ENCODE measurements at places on chromosomes 2 and 18. TPM values are rescaled to one million over a fixed set of nuclear protein-coding genes. Genes with fewer than 3 reads are reported as not detected.
A peak's percentile ranks its signal among the peaks of the same experiment; 100 is the strongest.

- DNase-seq: no peak
- no peaks in the 10 kb centered on the region for H3K36me3 ChIP-seq
- H3K4me1 ChIP-seq: no peaks in the 10 kb centered on the region
- no peak overlapping the region for H3K27ac ChIP-seq
- no peak overlapping the region for H3K4me3 ChIP-seq
- no peaks in the 10 kb centered on the region for H3K27me3 ChIP-seq
These were observed 492.2 kb upstream of the CDH2 start for GRCh38 chr18:28669165-28669564.

DNA sequence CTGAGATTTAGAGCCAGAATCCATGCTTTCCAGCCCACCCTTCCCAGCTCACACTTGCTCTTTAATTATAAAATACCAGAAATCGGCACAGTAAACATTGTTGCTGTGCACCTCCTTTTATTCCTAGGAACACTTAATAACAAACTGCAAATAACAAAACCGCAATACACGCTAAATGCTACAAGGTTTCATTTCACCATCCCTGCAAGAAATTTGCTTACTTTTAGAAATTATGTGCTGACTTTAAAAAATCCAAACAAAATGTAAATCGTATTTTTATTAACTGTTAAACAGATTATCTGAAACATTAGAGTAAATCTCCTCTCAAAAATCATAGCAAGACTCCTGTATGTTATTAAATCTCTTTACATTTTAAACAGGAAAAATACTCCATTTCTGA is 79.3 kb downstream of the TCF4 start:
- no peaks in the 10 kb centered on the region for H3K27me3 ChIP-seq
- no peaks in the 10 kb centered on the region for H3K36me3 ChIP-seq
- no peaks in the 10 kb centered on the region for H3K4me1 ChIP-seq
- no peak for DNase-seq

GRCh38 chr18:48342581-48342980 is 66.6 kb downstream of the ZBTB7C start:
- H3K27me3 ChIP-seq: no peaks in the 10 kb centered on the region
- no peak overlapping the region for H3K27ac ChIP-seq
- no peak overlapping the region for H3K4me3 ChIP-seq
- no peaks in the 10 kb centered on the region for H3K36me3 ChIP-seq
- peaks cover 13% of the 10 kb centered on the region for H3K4me1 ChIP-seq

DNA sequence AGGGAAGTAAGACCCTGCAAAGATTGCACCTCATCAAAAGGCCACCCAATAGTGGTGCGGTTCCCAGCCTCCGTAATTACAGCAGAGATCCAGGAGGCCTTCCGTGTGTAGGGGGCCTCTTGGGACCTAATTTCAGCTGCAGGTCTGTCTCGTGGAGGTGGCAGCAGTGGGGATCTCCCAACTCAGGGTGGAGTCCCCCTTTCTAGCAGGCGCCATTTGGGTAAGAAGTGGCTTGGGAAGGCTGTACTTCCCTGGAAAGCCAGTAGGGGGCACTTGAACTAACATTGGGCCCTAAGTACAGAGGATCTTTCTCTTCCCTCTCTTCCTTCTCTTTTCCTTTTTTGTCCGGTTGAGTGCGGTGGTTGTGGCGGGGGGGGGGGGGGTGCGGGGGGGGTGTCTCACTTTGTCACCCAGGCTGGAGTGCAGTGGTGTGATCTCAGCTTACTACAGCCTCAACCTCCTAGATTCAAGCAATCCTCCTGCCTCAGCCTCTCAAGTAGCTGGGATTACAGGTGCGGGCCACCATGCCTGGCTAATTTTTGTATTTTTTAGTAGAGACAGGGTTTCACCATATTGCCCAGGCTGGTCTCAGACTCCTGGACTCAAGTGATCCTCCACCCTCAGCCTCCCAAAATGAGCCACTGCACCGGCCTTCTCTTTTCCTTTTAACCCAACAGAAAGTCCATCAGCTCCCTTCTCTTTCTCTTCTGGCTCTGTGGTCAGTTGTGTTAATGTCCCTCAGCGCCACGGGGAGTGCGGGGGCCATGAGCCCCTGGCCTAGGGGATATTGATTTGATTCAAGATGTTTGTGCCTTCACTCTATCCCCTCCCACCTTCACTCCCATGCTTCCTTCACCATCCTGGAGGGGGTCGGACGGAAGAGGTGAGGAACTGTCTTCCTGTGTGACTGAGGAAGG is 32.0 kb downstream of the CENPO start:
- peaks cover 11% of the 10 kb centered on the region for H3K4me1 ChIP-seq
- H3K4me3 ChIP-seq: no peak overlapping the region
- peak; percentile 55 for DNase-seq
- H3K27me3 ChIP-seq: no peaks in the 10 kb centered on the region
- H3K27ac ChIP-seq: no peak overlapping the region

- H3K27me3 ChIP-seq: no peaks in the 10 kb centered on the region
- H3K4me3 ChIP-seq: no peak overlapping the region
- H3K27ac ChIP-seq: peak overlapping the region; percentile 38
- peaks cover 69% of the 10 kb centered on the region for H3K36me3 ChIP-seq
These were observed 13.3 kb downstream of the CNOT11 start for GRCh38 chr2:101265893-101266499.

DNA sequence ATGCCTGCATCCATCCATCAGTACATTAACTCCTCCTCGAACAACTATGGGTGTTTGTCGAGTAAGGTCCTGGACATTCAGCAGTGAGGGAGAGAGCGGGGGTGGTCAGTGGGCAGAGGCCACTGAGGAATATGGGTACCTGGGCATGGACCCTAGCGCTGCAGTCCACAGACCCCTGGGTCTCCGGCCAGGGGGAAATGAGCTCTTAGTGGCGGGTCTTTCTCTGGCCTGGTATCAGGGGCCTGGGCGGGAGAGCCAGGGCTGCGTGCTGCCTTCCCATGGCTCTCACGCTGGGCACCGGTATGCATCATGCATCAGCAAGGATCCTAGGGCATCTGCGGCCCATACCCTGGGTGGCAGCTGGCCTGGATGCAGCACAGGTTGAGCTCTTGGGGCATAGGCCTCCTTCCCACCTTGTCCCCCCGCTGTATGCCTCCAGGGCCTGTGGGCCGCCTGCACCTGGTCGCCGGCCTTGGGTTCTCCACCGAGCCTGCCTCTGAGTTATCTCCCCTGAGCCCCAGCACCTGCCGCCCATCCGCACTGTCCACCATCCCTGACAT is 1.3 kb upstream of the MOCOS start:
- no peaks in the 10 kb centered on the region for H3K27me3 ChIP-seq
- DNase-seq: peak; percentile 32
- no peak overlapping the region for H3K4me3 ChIP-seq
- H3K4me1 ChIP-seq: no peaks in the 10 kb centered on the region
- H3K36me3 ChIP-seq: no peaks in the 10 kb centered on the region
- H3K27ac ChIP-seq: no peak overlapping the region

GRCh38 chr2:109446278-109447131 is 167.3 kb downstream of the SEPTIN10 start:
- peaks cover 23% of the 10 kb centered on the region for H3K4me1 ChIP-seq
- H3K27ac ChIP-seq: no peak overlapping the region
- DNase-seq: no peak
- no peak overlapping the region for H3K4me3 ChIP-seq
- H3K27me3 ChIP-seq: no peaks in the 10 kb centered on the region
- no peaks in the 10 kb centered on the region for H3K36me3 ChIP-seq

GRCh38 chr2:197857476-197858107 is 53.2 kb downstream of the PLCL1 start:
- no peak for DNase-seq
- H3K27me3 ChIP-seq: no peaks in the 10 kb centered on the region
- no peak overlapping the region for H3K4me3 ChIP-seq

GRCh38 chr2:233469261-233470010 is 97.1 kb downstream of the USP40 start:
- H3K27me3 ChIP-seq: no peaks in the 10 kb centered on the region
- peaks cover 57% of the 10 kb centered on the region for H3K36me3 ChIP-seq
- no peak overlapping the region for H3K4me3 ChIP-seq
- DNase-seq: no peak
- H3K27ac ChIP-seq: peak overlapping the region; percentile 59

- no peaks in the 10 kb centered on the region for H3K36me3 ChIP-seq
- no peak for DNase-seq
- no peak overlapping the region for H3K27ac ChIP-seq
These were observed 67.4 kb upstream of the HS6ST1 start for GRCh38 chr2:128386066-128386465.

DNA sequence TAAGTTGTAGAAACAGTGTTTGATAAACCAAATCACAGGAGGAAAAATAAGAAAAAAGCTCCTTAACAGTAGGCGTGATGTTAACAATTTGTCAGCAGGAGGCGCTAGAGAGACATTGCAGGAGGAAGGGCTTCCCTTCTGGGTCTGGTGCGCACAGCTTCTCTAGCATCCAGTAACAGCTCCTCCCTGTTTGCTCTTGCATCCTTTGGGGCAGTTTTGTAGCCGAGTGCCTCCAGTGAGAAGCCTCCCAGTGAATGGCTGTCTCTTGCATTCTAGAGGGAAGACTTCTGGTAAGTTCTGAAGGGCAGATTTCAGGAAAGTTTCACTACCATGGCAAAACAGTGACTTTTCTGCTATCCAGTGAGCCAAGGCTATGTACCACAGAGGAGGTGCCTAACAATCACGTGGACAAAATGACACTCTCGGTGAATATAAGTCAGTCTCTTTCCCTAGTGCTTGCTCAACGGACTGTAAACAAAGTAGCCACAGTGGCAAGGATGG is 9.5 kb upstream of the ZNF396 start:
- H3K27me3 ChIP-seq: no peaks in the 10 kb centered on the region
- H3K27ac ChIP-seq: no peak overlapping the region
- H3K4me3 ChIP-seq: no peak overlapping the region

- no peak for DNase-seq
- no peak overlapping the region for H3K4me3 ChIP-seq
- no peaks in the 10 kb centered on the region for H3K36me3 ChIP-seq
- H3K4me1 ChIP-seq: no peaks in the 10 kb centered on the region
- no peaks in the 10 kb centered on the region for H3K27me3 ChIP-seq
- H3K27ac ChIP-seq: no peak overlapping the region
These were observed 2.4 kb upstream of the CETN1 start for GRCh38 chr18:577643-578375.

GRCh38 chr2:105915005-105915558 is 170.4 kb downstream of the NCK2 start:
- no peak overlapping the region for H3K27ac ChIP-seq
- H3K27me3 ChIP-seq: no peaks in the 10 kb centered on the region
- no peaks in the 10 kb centered on the region for H3K36me3 ChIP-seq

GRCh38 chr2:177334940-177335543 is 57.5 kb upstream of the AGPS start:
- H3K4me1 ChIP-seq: no peaks in the 10 kb centered on the region
- H3K27ac ChIP-seq: no peak overlapping the region
- no peaks in the 10 kb centered on the region for H3K36me3 ChIP-seq
- H3K4me3 ChIP-seq: no peak overlapping the region
- DNase-seq: no peak

- no peak overlapping the region for H3K27ac ChIP-seq
- no peaks in the 10 kb centered on the region for H3K4me1 ChIP-seq
- no peak for DNase-seq
- no peak overlapping the region for H3K4me3 ChIP-seq
- no peaks in the 10 kb centered on the region for H3K36me3 ChIP-seq
These were observed 619.5 kb upstream of the FANCL start for GRCh38 chr2:58860586-58860985.

GRCh38 chr2:69735686-69736085 is 6.2 kb upstream of the ANXA4 start:
- H3K36me3 ChIP-seq: no peaks in the 10 kb centered on the region
- H3K4me1 ChIP-seq: no peaks in the 10 kb centered on the region
- H3K27me3 ChIP-seq: no peaks in the 10 kb centered on the region
- H3K4me3 ChIP-seq: no peak overlapping the region
- DNase-seq: peak; percentile 34

GRCh38 chr2:182359990-182360662 is 66.7 kb downstream of the PDE1A start:
- H3K4me3 ChIP-seq: peak overlapping the region; percentile 2
- no peak for DNase-seq
- H3K4me1 ChIP-seq: no peaks in the 10 kb centered on the region

DNA sequence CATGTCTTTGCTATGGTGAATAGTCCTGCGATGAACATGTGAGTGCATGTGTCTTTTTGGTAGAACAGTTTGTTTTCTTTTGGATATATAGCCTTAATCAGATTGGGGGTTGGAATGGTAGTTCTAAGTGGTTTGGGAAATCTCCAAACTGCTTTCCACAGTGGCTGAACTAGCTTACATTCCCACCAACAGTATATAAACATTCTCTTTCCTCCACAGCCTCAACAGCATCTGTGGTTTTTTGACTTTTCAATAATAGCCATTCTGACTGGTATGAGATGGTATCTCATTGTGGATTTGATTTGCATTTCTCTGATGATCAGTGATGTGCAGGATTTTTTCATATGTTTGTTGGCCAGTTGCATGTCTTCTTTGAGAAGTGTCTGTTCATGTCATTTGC is 112.2 kb upstream of the SESTD1 start:
- no peak overlapping the region for H3K4me3 ChIP-seq
- H3K27ac ChIP-seq: no peak overlapping the region
- H3K36me3 ChIP-seq: no peaks in the 10 kb centered on the region
- H3K4me1 ChIP-seq: no peaks in the 10 kb centered on the region
- H3K27me3 ChIP-seq: no peaks in the 10 kb centered on the region

DNA sequence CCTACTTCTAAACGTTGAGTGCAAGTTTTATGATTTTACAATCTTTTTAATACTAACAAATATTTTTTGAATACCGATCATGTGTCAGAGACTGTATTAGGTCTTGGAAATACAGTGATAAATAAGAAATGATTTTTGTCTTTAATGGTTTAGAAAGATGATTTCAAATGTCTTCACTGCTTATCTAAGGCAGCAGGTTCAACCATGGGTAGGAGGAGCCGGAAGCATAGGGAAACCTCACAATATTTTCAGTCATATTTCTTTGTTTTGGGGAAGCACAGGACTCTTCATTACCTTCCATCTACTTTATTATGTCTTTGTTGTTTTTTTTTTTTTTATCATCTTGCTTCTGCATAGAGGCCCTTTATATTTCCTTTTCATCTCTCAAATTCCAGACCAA is 165.2 kb upstream of the EPC2 start:
- no peaks in the 10 kb centered on the region for H3K27me3 ChIP-seq
- H3K4me1 ChIP-seq: no peaks in the 10 kb centered on the region
- no peaks in the 10 kb centered on the region for H3K36me3 ChIP-seq

GRCh38 chr2:23385351-23385747 is 370 bp downstream of the KLHL29 start:
- no peaks in the 10 kb centered on the region for H3K36me3 ChIP-seq
- peak overlapping the region; percentile 76 for H3K27ac ChIP-seq
- no peak for DNase-seq
- H3K4me1 ChIP-seq: peaks cover 31% of the 10 kb centered on the region

GRCh38 chr2:79952616-79953015 is 351.9 kb downstream of the LRRTM1 start:
- no peak overlapping the region for H3K4me3 ChIP-seq
- no peaks in the 10 kb centered on the region for H3K27me3 ChIP-seq
- no peaks in the 10 kb centered on the region for H3K4me1 ChIP-seq

GRCh38 chr18:73093687-73094250 is 226.0 kb upstream of the NETO1 start:
- no peaks in the 10 kb centered on the region for H3K4me1 ChIP-seq
- no peak for DNase-seq
- no peaks in the 10 kb centered on the region for H3K27me3 ChIP-seq

IWS1 gene
- 46.4 TPM for total RNA-seq

ITGB6 gene
- total RNA-seq: 0.20 TPM

ASXL3 gene
- 2.6 TPM for total RNA-seq

GALR1 gene
- 0.07 TPM for total RNA-seq

IL1RL1 gene
- 65.3 TPM for total RNA-seq

ACMSD gene
- total RNA-seq: not detected

CHRNG gene
- not detected for total RNA-seq

REG3G gene
- not detected for total RNA-seq

FAM117B gene
- 3.3 TPM for total RNA-seq

All from right atrium auricular region (tissue), 2 donors.